GM03348 (cell line): ENCODE measurements at places on chromosomes 2 and 18.

DNA sequence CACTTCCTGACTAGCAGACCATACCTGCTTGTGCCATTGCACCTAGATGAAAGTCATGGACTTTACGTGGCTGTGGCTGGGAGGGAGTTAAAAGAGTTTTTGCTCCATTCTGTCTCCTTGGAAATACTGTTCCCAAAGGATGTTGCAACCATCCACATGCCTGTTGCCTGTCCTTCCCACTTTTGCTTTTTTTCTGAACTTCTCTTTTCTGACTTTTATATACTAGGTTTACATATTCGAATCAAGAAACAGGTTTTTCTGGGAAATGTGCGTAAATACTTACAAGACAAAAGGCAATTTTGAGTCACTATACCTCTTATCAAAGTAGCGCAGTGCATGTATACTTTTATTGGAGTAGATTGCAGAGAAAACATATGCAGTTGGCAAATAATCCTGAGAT is 244.8 kb downstream of the PRKCE start:
- DNase-seq, result peak; percentile 35

- peak; percentile 13 for DNase-seq
Measured at GRCh38 chr2:137118140-137118539, 352.8 kb downstream of the THSD7B start.

- no peak for DNase-seq
Measured at GRCh38 chr2:127857265-127857808, 618 bp downstream of the POLR2D start.

- DNase-seq, result no peak
Measured at GRCh38 chr2:200159829-200160781, 146.4 kb upstream of the SPATS2L start.

DNA sequence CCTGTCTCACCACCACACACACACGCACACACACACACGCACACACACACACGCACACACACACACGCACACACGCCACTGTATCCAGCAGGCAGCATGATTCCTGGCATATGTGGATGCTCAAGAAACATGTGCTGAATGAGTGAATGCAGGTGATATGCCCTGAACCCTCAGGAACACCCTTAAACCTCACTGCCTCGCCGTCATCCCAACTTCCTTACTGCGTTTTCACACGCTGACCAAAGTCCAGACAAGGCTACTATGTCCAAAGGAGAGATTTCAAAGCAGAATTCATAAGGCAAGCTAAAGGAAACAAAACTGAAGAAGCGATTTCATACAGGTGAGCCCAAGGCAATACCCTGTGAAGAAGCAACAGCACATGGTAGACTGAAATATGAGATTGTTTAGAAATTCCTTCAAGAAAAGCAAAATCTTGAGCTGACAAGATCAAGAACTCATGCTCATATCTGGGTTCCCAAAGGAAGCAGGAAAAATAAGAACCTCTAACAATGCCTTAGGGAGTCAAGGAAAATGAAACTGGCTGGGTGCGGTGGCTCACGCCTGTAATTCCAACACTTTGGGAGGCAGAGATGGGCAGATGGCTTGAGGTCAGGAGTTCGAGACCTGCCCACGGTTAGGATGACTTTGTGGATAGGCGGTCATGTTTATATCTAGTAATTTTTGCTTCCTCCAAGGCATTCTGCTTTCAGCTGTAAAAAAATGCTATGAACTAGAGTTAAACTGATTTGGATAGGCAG is 69.1 kb downstream of the TNFRSF11A start:
- no peak for DNase-seq
